Stimulated activated CD8-positive, alpha-beta memory T cell treated with anti-CD3 and anti-CD28 coated beads, Interleukin-7, amount 100 ng/mL, for 24 hours (primary cell): ENCODE measurements at places on chromosomes 13 and 19.

DNA sequence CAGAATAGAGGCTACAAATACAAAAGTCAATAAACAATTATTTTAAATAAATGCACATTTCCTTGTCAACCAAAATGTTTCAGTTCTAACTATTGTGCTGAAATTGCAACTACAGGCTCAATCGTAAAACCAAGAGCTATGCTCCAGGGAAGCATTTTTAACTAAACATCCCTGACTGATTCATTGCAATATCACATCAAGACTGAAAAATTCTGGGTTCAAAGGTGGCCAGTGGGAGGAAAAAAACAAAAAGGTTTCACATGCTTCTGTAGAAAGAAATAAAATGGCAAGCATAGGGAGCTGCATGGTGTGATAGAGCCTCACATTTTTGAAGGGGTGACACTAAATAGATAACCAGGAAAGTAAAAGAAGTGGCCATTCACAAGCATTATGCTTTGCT lies 862.8 kb downstream of the PCDH9 start:
- no peak for DNase-seq

DNA sequence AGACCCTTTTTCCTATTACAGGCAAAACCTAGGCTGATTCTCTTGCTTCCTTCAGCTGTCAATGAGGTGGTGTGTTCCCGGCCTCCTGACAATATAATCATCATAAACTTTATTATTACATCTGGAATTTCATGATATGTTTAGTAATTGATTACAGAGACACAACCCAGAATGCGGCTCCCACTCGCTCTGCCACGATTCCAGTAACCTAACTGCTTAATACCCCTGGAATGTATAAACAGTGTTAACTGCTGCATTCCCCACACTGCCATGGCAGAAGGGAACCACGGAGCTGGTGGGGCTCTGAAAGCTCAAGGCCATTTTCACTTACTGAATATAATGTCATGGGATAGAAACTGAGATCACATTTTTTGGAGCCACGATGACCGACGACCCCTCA lies 17.1 kb downstream of the TSHZ3 start:
- no peak for DNase-seq

GRCh38 chr19:39129116-39129515 lies 3.5 kb downstream of the PAK4 start:
- no peak for DNase-seq

GRCh38 chr13:112732679-112733078 lies 42.8 kb downstream of the ATP11A start:
- DNase-seq = no peak

DNA sequence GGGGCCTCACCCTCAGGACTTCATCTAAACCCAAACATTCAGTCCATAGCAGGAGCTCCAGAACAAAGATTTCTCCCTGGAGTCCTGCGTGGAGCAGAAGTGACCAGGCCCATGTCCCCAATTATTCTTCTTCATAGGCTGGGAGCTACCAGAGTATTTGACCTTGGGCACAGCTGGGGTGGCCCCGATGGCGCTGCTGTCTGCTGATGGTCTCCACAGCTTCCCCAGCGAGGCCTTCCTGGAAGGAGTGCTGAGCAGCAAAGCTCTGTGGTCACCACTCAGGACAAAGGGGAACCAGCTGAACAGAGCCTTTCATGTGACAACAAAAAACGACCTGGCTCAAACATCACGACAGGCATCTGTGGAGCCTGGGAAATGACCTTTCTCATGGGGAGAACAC lies 62.7 kb upstream of the ARGLU1 start:
- DNase-seq = no peak

DNA sequence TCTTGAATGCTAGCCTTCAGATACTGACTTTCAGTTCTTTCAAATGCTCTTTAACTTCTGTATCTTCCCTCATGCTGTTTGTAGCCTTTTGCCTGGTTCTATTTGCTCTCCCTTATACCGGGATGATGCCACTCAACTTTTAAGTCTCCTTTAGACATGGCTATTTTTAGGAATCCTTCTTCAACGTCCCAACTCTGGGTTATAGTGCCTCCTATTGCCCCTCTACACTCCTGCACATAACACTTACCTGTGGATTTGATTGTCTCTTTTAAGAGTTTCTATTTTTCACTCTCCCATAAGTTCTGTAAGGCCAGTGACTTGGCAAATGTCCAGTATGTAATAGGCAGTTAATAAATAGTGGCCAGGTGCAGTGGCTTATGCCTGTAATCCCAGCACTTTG lies 343.0 kb downstream of the KLF5 start:
- DNase-seq = no peak

DNA sequence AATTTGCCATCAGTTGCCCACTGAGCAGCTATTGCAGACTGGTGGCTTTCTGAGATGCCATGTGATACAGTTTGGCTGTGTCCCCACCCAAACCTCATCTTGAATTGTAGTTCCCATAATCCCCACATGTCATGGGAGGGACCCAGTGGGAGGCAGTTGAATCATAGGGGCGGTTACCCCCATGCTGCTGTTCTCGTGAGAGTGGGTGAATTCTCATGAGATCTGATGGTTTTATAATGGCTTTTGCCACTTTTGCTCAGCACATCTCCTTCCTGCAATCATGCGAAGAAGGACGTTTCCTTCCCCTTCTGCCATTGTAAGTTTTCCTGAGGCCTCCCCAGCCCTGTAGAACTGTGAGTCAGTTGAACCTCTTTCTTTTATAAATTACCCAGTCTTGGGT lies 34.8 kb upstream of the ANKRD10 start:
- no peak for DNase-seq

- no peak for DNase-seq
These were observed 3.9 kb downstream of the LACC1 start for GRCh38 chr13:43883631-43884030.

DNA sequence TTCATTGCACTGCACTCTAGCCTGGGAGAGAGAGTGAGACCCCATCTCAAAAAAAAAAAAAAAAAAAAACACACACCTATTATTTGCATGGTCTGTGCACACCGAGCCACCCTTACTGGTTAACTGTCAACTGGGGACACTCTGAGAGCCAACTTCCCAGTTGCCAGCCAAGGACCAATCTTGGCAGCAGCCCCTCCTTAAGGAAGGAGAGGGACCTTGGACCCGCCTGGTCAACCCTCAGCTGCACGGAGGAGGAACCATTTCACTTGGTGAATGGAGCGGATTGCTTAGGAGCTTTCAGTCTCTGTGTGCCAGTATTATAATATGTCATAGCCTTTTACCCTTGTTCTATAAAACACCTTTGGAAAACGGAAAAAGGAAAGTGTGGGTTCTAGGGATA lies 24.9 kb downstream of the MICOS13 start:
- no peak for DNase-seq

DNA sequence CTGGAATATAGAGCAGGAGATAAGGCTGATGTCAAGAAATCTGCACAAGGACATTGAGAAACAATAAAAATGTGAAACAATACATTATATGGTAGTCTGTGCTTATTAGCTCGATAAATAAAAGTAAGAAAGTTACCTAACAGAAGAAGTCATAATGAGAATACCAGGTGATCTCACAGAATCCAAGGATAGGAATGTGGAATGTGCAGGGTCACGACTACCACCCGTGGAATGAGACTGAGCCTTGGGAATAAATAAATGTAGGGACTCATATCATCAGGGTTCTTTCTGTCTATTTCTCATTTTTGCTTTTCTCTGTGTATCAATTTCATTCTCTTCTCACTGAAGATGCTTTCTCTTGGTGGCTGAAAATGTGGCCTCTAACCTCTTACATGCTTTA lies 26.0 kb upstream of the KBTBD7 start:
- DNase-seq = no peak

DNA sequence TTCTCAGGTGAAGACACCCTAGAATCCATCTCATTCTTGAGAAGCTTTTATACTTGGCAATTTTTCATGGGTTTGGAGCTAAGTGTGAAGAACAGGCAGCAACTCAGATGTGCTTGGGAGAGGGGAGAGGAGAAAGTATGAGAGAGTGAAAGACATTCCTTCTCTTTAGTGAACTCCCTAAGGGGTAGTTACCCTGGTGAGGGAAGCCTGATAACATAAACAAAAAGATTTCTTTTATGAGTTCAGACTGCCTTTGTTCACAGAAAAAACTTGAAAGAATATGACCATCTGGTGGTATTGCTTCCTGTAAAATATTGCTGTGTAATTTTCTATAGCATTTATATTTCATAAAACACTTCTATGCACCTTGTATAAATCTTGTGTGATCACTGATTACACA lies at the start of gene STOML3:
TSS of gene STOML3 (minus strand) at position 139 of the 400 bp plus-strand sequence. CDS start at position 29, 110 bp downstream.
- no peak for DNase-seq

GRCh38 chr13:27450921-27451471 lies 632 bp upstream of the MTIF3 start:
- DNase-seq = no peak
